Smooth muscle cell of the umbilical artery (primary cell): ENCODE measurements at places on chromosomes 12 and 14. TPM values are rescaled to one million over a fixed set of nuclear protein-coding genes. Genes with fewer than 3 reads are reported as not detected.

Gene COX8C
- not detected in 2 replicates for total RNA-seq

Gene SYCP3
- 0.30 and 0.32 TPM in 2 replicates for total RNA-seq

Gene PPP1R3E
- 2.3 and 3.0 TPM in 2 replicates for total RNA-seq

Gene TMPRSS12
- total RNA-seq, result not detected in 2 replicates

Gene NRIP2
- total RNA-seq, result not detected in 2 replicates
